ENCODE measurements at places on chromosomes 6 and 20. TPM values are rescaled to one million over a fixed set of nuclear protein-coding genes. Genes with fewer than 3 reads are reported as not detected.

The CTAGE9 gene
- total RNA-seq = not detected

The OOEP gene
- total RNA-seq = not detected

The BTN1A1 gene
- 0.16 TPM for total RNA-seq

The PRPF6 gene
- 64.5 TPM for total RNA-seq

The CCN6 gene
- total RNA-seq = 0.30 TPM

The OVOL2 gene
- not detected for total RNA-seq

The CALHM6 gene
- total RNA-seq = 7.4 TPM

The IP6K3 gene
- total RNA-seq = not detected

DNA sequence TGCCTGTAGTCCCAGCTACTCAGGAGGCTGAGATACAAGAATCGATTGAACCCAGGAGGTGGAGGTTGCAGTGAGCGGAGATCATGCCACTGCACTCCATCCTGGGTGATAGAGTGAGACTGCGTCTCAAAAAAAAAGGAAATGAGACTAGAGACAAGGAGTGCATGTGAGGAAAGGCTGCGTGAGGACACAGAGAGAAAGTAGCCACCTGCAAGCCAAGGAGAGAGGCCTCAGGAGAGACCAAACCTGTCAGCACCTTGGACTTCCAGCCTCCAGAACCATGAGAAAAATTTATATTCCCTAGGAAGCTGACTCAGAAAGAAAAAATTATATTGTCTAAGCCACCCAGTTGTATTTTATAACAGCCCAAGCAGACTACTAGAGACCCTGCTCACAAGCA, 7.4 kb upstream of the BEND3 start:
- no peak overlapping the region for H3K27ac ChIP-seq
- H3K4me1 ChIP-seq = peaks cover 5% of the 10 kb centered on the region
- H3K4me3 ChIP-seq = no peak overlapping the region
- no peak for DNase-seq
- H3K27me3 ChIP-seq = no peaks in the 10 kb centered on the region

DNA sequence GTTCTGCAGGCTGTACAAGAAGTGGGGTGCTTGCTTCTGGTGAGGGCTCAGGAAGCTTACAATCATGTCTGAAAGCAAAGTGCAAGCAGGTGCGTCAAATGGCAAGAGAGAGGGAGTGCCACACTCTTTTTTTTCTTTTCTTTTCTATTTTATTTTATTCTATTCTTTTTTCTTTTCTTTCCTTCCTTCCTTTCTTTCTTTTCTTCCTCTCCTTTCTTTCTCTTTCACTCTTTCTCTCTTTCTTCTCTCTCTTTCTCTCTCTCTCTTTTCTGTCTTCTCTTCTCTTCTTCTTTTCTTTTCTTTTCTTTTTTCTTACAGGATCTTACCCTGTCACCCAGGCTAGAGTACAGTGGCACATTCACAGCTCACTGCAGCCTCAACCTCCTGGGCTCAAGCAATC, 19.5 kb downstream of the ACOT13 start:
- H3K27me3 ChIP-seq = no peaks in the 10 kb centered on the region
- H3K4me3 ChIP-seq = no peak overlapping the region
- H3K4me1 ChIP-seq = peaks cover 6% of the 10 kb centered on the region
- H3K36me3 ChIP-seq = peaks cover 8% of the 10 kb centered on the region
- no peak for DNase-seq
- H3K27ac ChIP-seq = no peak overlapping the region

- peaks cover 6% of the 10 kb centered on the region for H3K4me1 ChIP-seq
- H3K27ac ChIP-seq = no peak overlapping the region
- H3K27me3 ChIP-seq = peaks cover 3% of the 10 kb centered on the region
- H3K4me3 ChIP-seq = no peak overlapping the region
Observed at GRCh38 chr6:8670792-8671191, 235.4 kb upstream of the SLC35B3 start.

GRCh38 chr6:42423244-42423643, 28.5 kb downstream of the TRERF1 start:
- peak overlapping the region; percentile 60 for H3K27ac ChIP-seq
- peaks cover 52% of the 10 kb centered on the region for H3K4me1 ChIP-seq
- peaks cover 10% of the 10 kb centered on the region for H3K36me3 ChIP-seq
- DNase-seq = peak; percentile 64
- H3K4me3 ChIP-seq = peak overlapping the region; percentile 6

GRCh38 chr6:165096868-165097267, 212.5 kb downstream of the C6orf118 start:
- no peaks in the 10 kb centered on the region for H3K36me3 ChIP-seq
- H3K27ac ChIP-seq = no peak overlapping the region
- H3K4me3 ChIP-seq = no peak overlapping the region
- no peaks in the 10 kb centered on the region for H3K27me3 ChIP-seq

- H3K27me3 ChIP-seq = no peaks in the 10 kb centered on the region
- no peak for DNase-seq
- H3K36me3 ChIP-seq = no peaks in the 10 kb centered on the region
- no peak overlapping the region for H3K27ac ChIP-seq
- H3K4me1 ChIP-seq = no peaks in the 10 kb centered on the region
Observed at GRCh38 chr20:775679-776135, 7.4 kb upstream of the SLC52A3 start.

DNA sequence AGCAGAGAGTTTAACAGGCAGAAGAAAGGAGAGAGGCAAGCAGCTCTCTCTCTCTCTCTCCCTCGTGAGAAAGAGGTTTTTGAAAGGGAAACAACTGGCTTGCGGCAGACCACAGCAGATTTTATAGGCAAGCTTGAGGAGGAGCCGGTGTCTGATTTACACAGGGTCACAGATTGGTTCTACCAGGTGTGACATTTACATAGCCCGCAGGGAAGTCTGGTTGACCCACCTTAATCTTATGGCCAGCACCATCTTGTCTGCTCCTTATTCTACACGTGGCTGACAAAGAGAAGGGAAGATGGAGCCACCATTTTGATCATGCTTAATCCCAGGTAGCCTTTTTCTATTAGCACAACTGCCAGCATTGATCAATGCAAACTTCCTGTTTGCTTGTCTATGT, 65.4 kb downstream of the OR2J2 start:
- no peak for DNase-seq
- no peak overlapping the region for H3K4me3 ChIP-seq
- no peaks in the 10 kb centered on the region for H3K36me3 ChIP-seq
- H3K27ac ChIP-seq = no peak overlapping the region

DNA sequence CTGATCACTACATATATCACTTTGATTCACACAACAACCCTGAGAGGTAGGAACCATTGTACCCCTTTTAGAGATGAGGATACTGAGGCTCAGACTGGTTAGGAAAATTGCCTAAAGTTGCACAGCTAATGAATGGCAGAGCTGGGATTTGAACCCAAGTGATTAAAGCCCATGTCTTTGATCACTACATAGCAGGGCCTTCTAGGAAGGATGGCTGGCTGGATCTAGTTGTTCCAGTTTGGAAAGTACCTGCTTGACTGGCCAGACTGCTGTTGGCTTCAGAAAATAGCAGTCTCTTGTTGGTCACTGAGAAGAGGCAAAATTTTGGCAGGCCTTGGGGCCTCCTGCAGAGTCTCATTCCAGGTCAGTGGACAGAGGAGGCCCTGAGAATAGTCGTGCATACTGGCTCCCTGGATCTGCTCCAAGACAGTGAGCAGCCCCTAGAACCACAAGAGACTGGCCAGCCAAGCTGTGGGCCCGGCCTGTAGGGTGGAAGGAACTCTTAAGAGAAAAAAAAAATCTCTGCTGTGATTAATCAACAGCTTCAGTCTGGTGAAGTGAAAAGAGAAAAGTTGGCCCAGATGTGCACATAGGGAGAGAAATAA, 17.5 kb downstream of the PPARD start:
- no peak overlapping the region for H3K4me3 ChIP-seq
- no peak overlapping the region for H3K27ac ChIP-seq
- no peaks in the 10 kb centered on the region for H3K27me3 ChIP-seq
- H3K36me3 ChIP-seq = peaks cover 13% of the 10 kb centered on the region
- H3K4me1 ChIP-seq = peaks cover 38% of the 10 kb centered on the region

- no peaks in the 10 kb centered on the region for H3K27me3 ChIP-seq
- no peak overlapping the region for H3K27ac ChIP-seq
Observed at GRCh38 chr20:16926626-16927430, 178.7 kb downstream of the OTOR start.

- peak overlapping the region; percentile 80 for H3K4me3 ChIP-seq
- DNase-seq = no peak
- no peaks in the 10 kb centered on the region for H3K36me3 ChIP-seq
- peaks cover 42% of the 10 kb centered on the region for H3K4me1 ChIP-seq
- no peak overlapping the region for H3K27ac ChIP-seq
- peaks cover 72% of the 10 kb centered on the region for H3K27me3 ChIP-seq
Observed at GRCh38 chr6:30102414-30102969, 10.4 kb downstream of the TRIM31 start.

GRCh38 chr6:151610326-151610725, 116.5 kb downstream of the CCDC170 start:
- H3K27me3 ChIP-seq = peaks cover 32% of the 10 kb centered on the region
- H3K27ac ChIP-seq = no peak overlapping the region
- no peak overlapping the region for H3K4me3 ChIP-seq
- DNase-seq = no peak
- H3K4me1 ChIP-seq = no peaks in the 10 kb centered on the region

- H3K4me1 ChIP-seq = no peaks in the 10 kb centered on the region
- H3K27ac ChIP-seq = no peak within 1 kb of the TSS
Observed at GRCh38 chr6:73225396-73225795, at the start of gene KHDC1L. KHDC1L (minus strand) TSS chr6:73225496; CDS start chr6:73225408, 88 bp downstream.

- H3K27ac ChIP-seq = no peak overlapping the region
- no peaks in the 10 kb centered on the region for H3K27me3 ChIP-seq
- H3K36me3 ChIP-seq = no peaks in the 10 kb centered on the region
Observed at GRCh38 chr6:155828989-155829388, 373.4 kb upstream of the NOX3 start.

DNA sequence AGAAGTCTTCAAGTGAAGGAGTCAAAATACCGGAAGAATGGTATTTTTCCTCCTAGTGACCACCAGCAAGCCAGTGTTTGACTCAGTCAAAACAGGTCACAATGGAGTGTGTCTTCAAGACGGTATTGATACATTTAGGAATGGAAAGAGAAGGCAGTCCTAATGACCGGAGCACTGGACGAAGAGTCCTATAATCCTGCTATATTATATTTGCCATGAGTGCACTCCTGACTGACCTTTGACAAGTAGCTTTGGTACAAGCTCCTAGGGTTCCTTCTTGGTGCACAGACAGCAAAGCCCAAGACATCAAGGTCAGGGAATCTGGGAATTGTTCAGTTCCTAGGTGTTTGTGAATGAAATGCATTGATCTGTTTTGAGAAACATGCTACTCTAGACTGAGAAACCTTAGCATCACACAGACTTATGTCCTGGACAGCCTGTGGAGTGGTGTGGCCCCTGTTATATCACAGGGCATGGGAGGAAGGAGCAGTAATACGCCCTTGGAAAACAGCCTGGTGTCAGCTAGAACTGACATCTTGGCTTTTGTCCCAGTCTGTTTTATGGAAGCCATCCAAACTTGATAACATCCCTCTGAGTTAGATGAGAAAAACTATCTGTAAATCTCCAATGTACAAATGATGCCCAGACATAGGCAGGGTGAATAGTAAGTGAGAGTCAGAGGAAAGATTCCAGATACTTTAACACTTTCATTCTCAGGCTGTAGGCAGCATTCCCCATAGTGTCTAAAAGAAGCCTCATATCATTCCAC, 18.5 kb downstream of the NOX3 start:
- H3K4me3 ChIP-seq = no peak overlapping the region
- no peaks in the 10 kb centered on the region for H3K36me3 ChIP-seq
- H3K27ac ChIP-seq = no peak overlapping the region

- DNase-seq = no peak
- no peak overlapping the region for H3K4me3 ChIP-seq
- no peaks in the 10 kb centered on the region for H3K4me1 ChIP-seq
- H3K27me3 ChIP-seq = no peaks in the 10 kb centered on the region
- no peaks in the 10 kb centered on the region for H3K36me3 ChIP-seq
Observed at GRCh38 chr6:130239755-130240154, 17.0 kb upstream of the SAMD3 start.

GRCh38 chr20:19820555-19821211, 62.6 kb downstream of the RIN2 start:
- peaks cover 3% of the 10 kb centered on the region for H3K27me3 ChIP-seq
- no peak overlapping the region for H3K27ac ChIP-seq
- DNase-seq = no peak
- no peak overlapping the region for H3K4me3 ChIP-seq
- peaks cover under 1% of the 10 kb centered on the region for H3K4me1 ChIP-seq
- no peaks in the 10 kb centered on the region for H3K36me3 ChIP-seq

DNA sequence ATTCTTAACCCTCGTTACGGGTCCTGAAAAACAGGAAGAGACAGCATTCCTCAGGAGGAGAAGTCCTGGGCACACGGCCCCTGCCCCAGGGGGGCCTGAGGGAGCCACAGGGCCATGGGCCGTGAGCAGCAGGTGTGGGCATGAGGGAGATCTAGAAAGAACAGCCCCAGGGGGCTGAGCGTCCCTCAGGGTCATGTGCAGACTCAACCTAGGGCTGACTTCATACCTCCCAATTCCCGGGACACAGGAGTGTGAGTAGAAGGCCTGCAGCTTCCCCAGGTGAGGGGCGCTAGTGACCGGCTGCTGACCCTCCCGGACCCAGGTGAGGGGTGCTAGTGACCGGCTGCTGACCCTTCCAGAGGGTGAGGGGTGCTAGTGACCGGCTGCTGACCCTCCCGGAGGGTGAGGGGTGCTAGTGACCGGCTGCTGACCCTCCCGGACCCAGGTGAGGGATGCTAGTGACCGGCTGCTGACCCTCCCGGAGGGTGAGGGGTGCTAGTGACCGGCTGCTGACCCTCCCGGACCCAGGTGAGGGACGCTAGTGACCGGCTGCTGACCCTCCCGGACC, 35.1 kb downstream of the FRMD1 start:
- no peak overlapping the region for H3K27ac ChIP-seq
- no peak for DNase-seq
- H3K36me3 ChIP-seq = peaks cover 2% of the 10 kb centered on the region

DNA sequence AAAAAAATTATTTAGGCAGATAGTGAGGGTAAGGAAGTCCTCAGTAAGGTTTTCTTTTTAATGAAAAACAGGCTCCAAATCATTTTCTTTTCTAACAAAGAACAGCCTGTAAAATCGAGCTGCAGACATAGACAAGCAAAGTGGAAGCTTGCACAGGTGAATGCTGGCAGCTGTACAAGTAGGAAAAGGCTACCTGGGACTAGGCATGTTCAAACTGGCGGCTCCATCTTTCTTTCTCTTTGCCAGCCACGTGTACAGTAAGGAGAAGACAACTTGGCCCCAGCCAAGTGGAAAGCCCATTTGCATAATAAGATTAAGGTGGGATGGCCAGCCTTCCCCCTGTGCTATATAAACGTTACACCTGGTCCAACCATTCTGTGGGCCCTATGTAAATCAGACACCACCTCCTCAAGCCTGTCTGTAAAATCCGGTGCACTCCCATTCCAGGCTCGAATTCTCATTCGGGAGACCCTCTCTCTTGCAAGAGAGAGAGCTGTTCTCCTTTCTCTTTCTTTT, 27.0 kb upstream of the SLC2A12 start:
- no peaks in the 10 kb centered on the region for H3K36me3 ChIP-seq
- DNase-seq = no peak
- no peaks in the 10 kb centered on the region for H3K27me3 ChIP-seq
- H3K4me3 ChIP-seq = no peak overlapping the region

- peaks cover 12% of the 10 kb centered on the region for H3K27me3 ChIP-seq
- DNase-seq = no peak
- H3K4me3 ChIP-seq = no peak overlapping the region
- H3K36me3 ChIP-seq = no peaks in the 10 kb centered on the region
Observed at GRCh38 chr6:106390088-106390487, 29.6 kb downstream of the CRYBG1 start.

- no peaks in the 10 kb centered on the region for H3K4me1 ChIP-seq
- peaks cover 4% of the 10 kb centered on the region for H3K27me3 ChIP-seq
- H3K4me3 ChIP-seq = no peak overlapping the region
- no peak for DNase-seq
- H3K27ac ChIP-seq = no peak overlapping the region
- H3K36me3 ChIP-seq = no peaks in the 10 kb centered on the region
Observed at GRCh38 chr6:108751851-108752732, 96.1 kb upstream of the ARMC2 start.

All from activated naive CD8-positive, alpha-beta T cell treated with anti-CD3 and anti-CD28 coated beads for 36 hours (primary cell).